ENCODE measurements at places on chromosomes 3 and 15.

DNA sequence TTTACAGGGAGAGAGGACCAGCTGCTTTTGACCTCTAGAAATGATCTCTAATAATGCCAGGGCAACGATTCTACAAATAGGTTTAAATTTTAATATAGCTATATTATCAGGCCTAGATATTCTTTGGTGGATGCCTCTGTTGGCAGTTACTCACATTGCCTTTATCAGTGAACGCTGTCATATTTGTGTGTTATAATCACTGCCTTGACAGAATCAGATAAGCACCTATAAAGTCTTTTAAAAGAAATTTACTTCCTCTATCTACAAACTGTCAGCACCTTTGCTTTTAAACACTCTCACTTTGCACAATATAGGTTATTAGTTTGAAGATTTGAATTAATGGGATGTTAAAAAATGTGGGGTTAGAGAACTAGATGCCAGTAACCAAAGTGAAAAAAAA, 324.1 kb downstream of the ZIC1 start:
- DNase-seq, result no peak

GRCh38 chr3:161348796-161349400, 22.4 kb downstream of the SPTSSB start:
- DNase-seq, result no peak

GRCh38 chr15:40766906-40767837, 2.6 kb upstream of the C15orf62 start:
- peak; percentile 35 for DNase-seq

DNA sequence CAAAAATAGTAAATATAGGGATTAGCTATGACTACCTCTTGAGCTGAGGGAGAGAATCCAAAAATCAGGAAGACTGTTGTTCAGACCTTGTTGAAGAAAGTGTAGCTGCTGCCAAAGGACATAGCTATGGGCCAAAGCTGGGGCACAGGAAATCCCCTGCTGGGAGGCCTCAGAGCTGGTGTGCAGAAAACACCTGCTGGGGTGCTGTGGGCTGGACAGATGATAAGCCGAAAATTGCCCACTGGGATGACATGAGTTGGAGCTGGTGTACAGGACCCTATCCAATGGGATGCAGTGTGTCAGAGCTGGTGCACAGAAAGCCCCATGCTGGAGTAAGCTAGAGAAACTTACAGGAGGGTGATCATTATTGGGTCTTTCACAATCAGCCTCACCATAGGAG, 121.9 kb downstream of the NEO1 start:
- no peak for DNase-seq

DNA sequence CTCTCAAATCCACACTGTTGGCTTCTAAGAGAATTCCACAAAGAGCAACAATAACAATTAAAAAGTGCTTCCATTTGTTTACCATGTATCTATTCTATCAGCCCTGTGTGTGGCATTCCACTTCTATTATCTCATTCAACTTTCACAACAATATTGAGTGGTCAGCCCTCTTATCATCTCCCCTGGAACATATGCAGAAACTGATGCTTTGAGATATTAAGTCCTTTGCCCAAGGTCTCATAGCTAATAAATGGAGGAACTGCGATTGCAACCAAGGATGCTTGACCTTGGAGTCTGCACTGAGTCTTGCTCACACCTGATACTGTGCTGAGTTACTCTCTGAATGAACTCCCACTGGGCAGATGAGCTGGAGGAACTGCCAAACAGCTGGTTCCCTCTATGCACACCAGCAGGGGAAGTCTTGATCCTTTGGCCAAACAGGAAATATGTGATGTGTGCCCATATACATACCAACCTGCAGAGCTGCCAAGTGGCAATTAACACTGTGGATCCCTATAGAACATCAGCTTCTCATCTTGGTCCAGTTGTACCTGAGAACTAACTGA, 144.7 kb upstream of the WNT5A start:
- no peak for DNase-seq

DNA sequence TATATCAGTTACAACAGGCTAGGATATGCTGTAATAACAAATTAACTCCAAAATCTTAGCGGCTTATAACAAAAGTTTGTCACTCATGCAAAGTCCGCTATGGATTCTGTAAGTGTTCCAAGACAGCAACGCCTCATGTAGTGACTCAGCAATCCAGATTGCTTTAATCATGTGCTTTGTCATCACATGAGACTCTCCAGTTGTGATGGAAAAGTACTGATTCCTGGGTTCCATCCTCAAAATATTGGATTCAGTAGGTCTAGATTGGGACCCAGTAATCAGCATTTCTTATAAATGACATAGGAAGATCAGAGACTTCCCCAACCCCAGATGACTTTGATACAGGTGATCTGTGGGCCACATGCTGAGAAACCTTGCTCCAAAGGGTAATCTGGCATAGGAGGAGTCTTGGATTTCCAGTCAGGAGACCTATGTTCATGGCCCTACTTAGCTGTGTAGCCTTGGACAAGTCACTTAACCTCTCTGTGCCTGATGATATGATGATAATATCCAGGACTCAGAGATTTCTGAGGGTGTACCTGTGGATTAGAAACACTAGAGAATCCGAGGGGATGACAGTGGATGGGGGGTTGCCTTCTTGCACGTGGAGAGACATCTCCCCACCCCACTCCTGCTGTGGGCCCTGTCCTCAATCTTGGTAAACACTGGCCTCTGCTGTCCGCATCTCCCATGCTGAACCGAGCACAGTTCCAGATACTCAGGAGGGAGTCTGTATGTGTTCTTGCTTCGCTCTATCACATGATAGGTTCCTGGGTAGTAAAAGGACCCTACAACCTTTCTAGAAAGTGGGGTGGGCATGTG, 65.5 kb downstream of the CORO2B start:
- DNase-seq, result no peak

DNA sequence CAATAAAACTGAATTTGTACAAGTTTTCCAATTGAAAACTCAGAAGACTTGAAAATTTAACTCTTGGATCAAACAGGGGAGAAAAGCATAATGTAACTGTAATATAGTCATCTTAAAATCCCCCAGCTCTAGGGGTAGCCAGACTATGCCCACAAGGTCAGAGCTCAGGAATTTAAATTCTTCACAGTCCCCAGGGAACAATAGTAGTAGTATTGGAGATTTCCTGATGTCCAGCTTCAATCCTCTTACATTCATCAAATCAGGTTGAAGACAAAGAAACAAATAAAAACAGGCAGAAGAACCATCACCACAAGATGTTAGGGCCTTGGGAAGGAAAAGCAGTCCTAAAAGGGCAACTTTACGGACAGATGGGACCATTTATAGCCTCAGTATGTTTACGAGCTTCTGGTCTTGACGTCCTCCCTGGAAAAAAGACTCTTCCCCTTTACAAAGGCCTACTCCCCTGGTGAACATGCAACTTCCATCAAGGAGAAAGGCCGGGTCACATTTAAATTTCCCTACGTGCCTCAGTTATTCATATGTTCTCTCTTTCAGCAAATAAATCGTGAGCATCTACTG, 96.8 kb downstream of the PLCH1 start:
- no peak for DNase-seq

DNA sequence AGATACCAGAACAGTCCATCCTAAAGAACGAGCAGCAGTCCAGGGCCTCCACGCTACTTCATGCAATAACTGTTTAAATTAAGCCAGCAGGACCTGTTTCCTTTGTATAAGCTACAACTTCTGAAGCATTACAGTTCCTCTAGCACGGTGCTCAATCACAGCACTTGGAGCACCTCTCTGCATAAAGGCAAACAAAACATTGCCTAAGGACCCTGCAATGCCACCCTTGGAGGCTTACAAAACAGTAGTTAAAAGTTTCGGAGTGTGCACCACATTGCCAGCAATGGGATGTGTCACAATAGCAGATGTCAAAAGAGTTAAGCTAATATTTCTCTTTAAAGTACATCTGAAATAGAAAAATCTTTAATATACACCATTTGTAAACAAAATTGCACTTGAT, 2.6 kb upstream of the VPS39 start:
- no peak for DNase-seq

DNA sequence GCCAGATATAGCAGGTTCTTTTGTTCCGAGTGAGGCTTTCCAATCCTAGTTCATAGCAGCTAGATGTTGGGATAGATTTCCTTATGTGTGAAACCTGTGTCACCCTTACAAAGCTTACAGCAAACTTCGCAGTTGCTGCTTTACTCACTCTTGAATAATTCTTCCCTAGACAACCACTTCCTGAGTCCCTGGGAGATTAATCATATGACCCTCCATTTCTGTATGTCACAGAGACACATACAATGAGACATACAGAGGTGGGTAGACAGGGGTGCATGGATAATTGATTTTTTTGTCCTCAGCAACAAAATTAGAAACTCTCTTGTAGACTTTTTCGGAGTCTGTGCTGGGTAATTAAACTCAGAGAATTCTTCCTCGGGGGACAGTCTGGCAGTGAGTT, 163.2 kb downstream of the NSUN3 start:
- no peak for DNase-seq

Measured in HT-29 (cell line).